Peyer's patch (tissue), 4 donors: ENCODE measurements at places on chromosomes 3 and 15.

GRCh38 chr15:62067448-62068044 lies 769 bp downstream of the C2CD4A start:
- peak; percentile 61 for DNase-seq

GRCh38 chr15:39028069-39028468 lies 463.5 kb upstream of the RASGRP1 start:
- no peak for DNase-seq

DNA sequence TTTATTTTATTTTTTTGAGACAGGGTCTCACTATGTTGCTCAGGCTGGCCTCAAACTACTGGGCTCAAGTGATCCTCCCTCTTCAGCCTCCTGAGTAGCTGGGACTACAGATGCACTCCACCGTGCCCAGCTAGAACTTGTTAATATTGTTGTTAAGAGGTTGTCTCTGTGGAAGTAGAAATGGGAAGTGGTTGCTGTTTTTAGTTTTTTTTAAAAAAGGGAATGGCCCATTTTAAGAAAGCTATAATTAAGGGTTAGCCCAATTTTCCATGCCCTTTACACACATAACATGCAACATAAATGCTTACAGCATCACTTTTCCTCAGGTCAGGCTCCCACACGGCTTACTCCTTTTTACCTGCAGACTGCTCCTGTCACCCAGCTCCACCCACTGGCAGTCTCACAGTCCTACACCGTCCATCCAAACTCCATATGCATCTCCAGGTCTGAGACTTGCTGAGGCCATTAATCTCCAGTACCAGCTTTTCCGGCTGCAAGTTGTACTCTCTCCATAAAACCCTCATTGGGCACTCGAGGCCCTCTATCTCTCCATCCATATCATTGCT lies 19.8 kb downstream of the MORC1 start:
- peak; percentile 67 for DNase-seq

GRCh38 chr3:58531555-58531954 lies 5.4 kb downstream of the ACOX2 start:
- no peak for DNase-seq

DNA sequence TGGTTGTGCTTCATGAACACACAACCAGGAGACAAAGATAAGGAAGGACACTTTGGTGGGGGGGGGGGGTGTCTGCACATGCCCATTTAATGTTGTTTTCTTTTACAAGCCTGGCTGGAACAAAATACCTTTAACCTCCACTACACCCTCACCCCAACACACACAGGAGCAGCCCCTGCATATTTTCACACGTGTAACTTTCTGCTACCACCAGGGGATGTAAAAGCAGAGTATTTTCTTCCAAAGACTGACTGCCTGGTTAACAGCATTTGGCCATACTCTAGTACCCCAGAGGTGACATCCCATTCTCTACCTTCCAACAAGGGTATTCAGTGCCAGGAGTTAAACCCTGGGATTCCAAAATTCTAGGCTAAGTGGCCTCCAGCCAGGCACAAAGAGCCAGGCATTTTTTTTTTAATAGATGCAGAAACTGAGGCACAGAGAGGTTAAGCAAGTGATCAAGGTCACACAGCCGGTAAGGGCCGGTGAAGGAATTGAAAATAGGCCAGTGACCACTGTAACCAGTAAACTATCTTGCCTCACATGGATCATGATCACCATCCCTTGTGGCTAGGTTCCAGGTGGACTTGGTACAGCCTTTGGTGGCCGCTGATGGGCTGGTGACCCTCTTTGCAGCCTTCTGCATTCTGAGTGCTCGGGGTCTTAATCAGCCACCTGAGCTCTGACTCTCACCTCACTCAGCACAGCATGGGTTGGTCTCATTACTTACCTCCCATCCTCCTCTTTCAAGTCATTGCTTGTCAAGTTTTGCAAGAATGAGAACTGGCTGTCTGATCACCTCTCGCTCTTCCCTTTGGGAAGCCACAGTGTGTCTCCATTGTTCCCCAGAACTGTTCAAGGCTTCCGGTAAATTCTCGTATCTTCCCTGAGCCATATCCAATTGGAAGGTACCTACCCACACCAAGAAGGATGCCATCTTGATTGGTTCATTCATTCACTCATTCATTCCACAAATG lies 20.4 kb downstream of the MAGI1 start:
- DNase-seq = no peak

GRCh38 chr15:35329521-35329961 lies 216.4 kb downstream of the DPH6 start:
- DNase-seq = no peak

DNA sequence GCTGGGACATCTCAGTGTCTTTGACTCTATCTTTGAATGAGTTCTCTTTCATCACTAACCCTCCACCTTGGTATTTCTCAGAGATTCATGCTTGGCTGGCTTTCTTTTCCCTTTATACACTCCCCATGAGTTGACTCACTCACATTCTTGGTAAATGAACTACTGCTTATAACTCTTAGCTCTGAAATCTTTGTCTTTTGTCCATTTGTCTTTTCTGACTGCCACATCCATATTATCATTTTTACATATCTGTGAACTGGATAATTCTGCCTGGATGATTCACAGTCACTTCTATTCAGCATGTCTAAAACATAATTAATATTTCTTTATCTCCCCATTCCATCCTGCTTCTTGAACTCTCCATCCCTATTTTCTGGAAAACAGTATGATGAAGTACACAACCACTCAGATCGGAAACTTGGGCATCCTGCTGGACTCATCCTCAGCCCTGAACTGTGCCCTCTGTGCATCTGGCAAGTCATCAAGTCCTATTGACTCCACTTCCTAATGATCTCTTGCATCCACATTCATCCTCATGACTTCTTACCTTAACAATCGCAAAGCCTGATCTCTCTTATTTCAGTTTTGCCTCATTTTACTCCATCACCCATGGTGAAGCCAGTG lies 66.9 kb downstream of the KCNAB1 start:
- DNase-seq = no peak

DNA sequence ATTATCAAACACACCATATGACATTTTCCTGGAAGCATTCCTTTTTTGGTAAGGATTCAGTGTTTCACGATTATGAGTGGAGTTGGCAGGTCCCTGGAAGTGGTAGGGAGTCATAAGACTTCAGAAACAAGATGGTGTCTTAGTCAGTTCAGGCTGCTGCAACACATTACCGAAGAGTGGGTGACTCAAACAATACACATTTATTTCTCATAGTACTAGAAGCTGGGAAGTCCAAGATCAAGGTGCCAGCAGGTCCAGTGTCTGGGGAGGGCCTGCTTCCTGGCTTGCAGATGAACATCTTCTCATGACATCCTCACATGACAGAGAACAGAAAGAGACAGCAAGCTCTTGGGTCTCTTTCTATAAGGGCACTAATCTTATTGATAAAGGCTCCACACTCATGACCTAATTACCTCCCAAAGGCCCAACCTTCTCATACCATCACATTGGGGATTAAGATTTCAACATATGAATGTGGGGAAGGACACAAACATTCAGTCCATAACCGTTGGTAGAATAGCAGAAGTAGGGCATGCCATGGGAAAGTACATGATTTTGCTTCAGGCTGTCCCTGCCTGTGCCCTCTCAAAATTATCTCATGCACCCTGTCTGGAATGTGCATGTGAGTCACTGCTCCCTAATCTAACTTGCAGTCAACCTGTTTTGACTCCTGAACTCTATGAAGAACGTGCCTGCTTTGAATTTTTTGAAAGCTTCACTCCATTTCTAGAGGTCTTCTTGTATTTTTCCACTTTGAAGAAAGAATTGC lies 72.5 kb downstream of the GTPBP8 start:
- no peak for DNase-seq

DNA sequence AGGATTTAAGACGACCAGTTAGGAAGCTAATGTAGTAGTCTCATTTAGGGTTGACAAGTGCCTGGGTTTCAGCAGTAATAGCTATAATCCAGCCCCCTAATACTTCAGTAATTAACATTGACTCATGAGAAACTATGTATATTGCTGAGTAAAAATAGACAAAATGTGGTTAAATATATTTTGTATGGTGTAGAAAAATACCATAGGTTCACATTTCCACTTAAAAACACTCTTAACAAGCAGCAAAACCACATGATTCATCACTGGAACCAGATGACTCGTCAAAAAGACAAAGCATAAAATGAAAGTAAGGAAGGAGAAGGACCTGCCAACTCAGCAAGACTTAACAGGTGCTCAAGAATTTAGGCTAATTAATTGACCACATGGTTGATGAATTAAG lies 288.9 kb downstream of the EFHB start:
- DNase-seq = no peak

- DNase-seq = no peak
These were observed 101.5 kb downstream of the ATG7 start for GRCh38 chr3:11373654-11374053.

GRCh38 chr15:42592716-42593115 lies 17.3 kb downstream of the STARD9 start:
- DNase-seq = no peak

DNA sequence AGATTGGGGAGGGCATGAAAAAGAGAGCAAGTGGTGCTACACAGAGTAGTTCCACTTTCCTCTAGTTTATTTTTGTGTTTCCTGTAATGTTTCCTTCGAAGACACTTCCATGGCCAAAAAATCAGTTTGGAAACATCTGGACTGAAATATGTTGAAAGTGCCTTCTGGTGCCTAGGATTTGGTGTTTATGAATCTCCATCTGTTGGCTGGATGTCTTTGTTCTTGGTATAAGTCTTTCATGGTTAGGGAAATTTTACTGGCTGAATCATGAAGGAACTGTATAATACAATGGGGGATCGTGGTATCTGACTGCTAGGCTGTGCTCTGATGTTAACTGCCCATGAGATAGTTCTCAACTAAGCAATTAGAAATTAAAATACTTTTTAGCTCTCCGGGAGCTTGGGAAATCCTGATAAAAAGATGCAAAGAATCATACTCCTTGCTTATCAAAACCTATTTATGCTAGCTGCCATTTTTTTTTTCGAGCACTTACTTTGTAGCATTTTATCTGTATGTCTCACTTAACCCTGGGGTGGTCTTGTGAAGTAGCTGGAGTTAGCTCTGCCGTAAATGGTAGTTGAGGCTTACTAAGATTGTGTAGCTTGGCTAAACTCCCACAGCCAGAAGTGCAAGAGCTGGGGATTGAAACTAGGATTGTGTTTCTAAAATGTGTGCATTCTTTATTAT lies 21.9 kb downstream of the AKAP13 start:
- DNase-seq = no peak
